Activated naive CD8-positive, alpha-beta T cell treated with anti-CD3 and anti-CD28 coated beads, Interleukin-2, amount 10 ng/mL, durations not matched to agents 7 days and 5 days (primary cell): ENCODE measurements at places on chromosomes 3 and 15. TPM values are rescaled to one million over a fixed set of nuclear protein-coding genes. Genes with fewer than 3 reads are reported as not detected.

ZNF662 gene
- total RNA-seq, result 2.2 TPM

RASGRF1 gene
- not detected for total RNA-seq

PAK6 gene
- 0.91 TPM for total RNA-seq

RETNLB gene
- total RNA-seq, result not detected

TMEM207 gene
- not detected for total RNA-seq

GRCh38 chr3:134938029-134938525, 143.0 kb downstream of the EPHB1 start:
- DNase-seq, result no peak
- no peaks in the 10 kb centered on the region for H3K27me3 ChIP-seq
- H3K4me3 ChIP-seq, result no peak overlapping the region
- no peaks in the 10 kb centered on the region for H3K36me3 ChIP-seq
- no peaks in the 10 kb centered on the region for H3K4me1 ChIP-seq

GRCh38 chr3:122178711-122179110, 4.8 kb upstream of the CASR start:
- H3K27me3 ChIP-seq, result peaks cover 58% of the 10 kb centered on the region
- no peak overlapping the region for H3K4me3 ChIP-seq
- DNase-seq, result no peak
- H3K27ac ChIP-seq, result no peak overlapping the region
- no peaks in the 10 kb centered on the region for H3K36me3 ChIP-seq

DNA sequence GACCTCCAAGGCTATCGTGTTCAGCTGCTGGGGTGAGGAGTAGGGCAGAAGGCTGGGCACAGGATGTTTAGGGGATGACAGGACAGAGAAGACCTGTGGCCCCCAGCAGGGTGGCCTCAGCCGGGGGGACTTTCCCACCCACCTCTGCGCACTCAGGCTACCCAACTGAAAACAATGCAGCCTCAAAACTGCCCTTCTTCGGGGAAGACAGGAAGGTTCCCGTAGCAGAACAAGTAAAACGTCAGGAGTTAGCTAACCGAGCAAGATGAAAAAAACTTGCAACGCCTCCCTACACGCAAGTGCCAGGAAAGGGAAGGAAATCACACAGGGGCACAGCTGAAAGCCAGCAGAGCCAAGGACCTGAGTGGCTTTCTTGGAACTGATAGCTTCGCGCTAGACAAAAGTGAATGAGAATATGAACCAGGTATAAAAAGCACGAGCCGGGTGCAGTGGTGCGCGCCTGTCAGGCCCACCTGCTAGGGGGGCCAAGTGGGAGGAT, 38.4 kb upstream of the FURIN start:
- peak overlapping the region; percentile 73 for H3K4me3 ChIP-seq
- peak overlapping the region; percentile 92 for H3K27ac ChIP-seq
- DNase-seq, result peak; percentile 64
- no peaks in the 10 kb centered on the region for H3K36me3 ChIP-seq

GRCh38 chr3:135246027-135246426, 451.0 kb downstream of the EPHB1 start:
- H3K27ac ChIP-seq, result no peak overlapping the region
- H3K4me3 ChIP-seq, result no peak overlapping the region
- H3K36me3 ChIP-seq, result no peaks in the 10 kb centered on the region
- no peaks in the 10 kb centered on the region for H3K27me3 ChIP-seq
- DNase-seq, result no peak

- H3K4me1 ChIP-seq, result peaks cover 11% of the 10 kb centered on the region
- H3K4me3 ChIP-seq, result no peak overlapping the region
- DNase-seq, result no peak
- peaks cover 4% of the 10 kb centered on the region for H3K27me3 ChIP-seq
- no peak overlapping the region for H3K27ac ChIP-seq
Observed at GRCh38 chr3:157064402-157064801, 95.5 kb downstream of the CCNL1 start.

GRCh38 chr15:38441130-38441519, 12.8 kb upstream of the FAM98B start:
- H3K4me1 ChIP-seq, result peaks cover 7% of the 10 kb centered on the region
- no peak overlapping the region for H3K27ac ChIP-seq
- peaks cover 29% of the 10 kb centered on the region for H3K27me3 ChIP-seq
- H3K36me3 ChIP-seq, result no peaks in the 10 kb centered on the region
- no peak for DNase-seq

DNA sequence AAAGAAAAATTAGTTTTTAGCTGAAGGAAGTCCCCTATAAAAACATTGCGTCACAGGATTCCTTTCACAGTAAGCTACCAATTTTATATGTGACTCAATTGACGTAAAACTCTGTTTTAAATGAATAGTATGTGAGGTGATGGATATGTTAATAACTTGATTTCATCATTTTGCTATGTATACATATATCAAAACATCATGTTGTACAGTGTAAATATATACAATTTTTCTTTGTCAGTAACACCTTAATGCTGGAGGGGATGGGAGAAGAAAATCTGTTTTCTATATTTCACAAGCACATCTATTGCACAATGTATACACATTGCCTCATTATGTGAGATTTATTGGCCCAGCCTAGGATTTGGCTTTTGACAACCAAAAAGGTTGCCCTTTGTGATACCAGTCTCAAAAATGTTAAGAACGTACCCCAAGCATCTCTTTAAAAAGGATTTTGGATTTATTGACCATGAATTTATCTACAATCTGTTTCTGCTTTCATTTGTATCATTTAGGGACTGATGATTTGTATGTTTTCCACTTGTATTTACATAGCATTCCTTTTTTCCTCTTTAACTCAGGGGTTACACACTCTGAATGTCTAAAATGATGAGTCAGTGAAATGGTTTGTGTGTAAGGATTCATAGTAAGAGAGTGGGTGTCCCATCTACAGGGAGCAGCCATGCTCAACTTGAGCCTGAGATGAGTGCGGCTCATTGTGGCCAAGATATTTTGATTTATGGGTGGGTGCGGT, 62.6 kb downstream of the CRTC3 start:
- no peaks in the 10 kb centered on the region for H3K27me3 ChIP-seq
- H3K27ac ChIP-seq, result peak overlapping the region; percentile 26
- DNase-seq, result no peak
- no peak overlapping the region for H3K4me3 ChIP-seq
- peaks cover 55% of the 10 kb centered on the region for H3K4me1 ChIP-seq
- peaks cover 47% of the 10 kb centered on the region for H3K36me3 ChIP-seq

DNA sequence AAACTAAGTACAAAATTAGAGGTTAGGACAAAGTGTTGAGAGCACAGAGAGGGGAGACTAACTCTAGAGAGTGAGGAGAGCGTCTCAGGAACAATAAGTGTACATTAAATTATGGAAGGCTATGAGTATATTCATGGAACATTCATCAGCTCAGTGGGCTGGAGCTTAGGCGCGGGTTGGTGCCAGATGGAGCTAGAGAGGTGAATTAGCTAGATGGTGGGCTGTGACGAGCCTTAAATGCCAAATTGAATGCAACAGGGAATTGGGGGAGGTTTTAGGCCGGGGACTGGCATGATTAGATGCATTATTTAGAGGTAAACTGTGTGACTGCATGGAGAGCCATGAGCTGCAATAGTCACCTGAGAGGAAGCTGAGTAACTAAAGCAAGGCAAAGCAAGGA, 97.1 kb downstream of the TMEM108 start:
- no peak overlapping the region for H3K27ac ChIP-seq
- H3K27me3 ChIP-seq, result peaks cover 2% of the 10 kb centered on the region
- H3K36me3 ChIP-seq, result no peaks in the 10 kb centered on the region
- no peaks in the 10 kb centered on the region for H3K4me1 ChIP-seq
- no peak for DNase-seq

DNA sequence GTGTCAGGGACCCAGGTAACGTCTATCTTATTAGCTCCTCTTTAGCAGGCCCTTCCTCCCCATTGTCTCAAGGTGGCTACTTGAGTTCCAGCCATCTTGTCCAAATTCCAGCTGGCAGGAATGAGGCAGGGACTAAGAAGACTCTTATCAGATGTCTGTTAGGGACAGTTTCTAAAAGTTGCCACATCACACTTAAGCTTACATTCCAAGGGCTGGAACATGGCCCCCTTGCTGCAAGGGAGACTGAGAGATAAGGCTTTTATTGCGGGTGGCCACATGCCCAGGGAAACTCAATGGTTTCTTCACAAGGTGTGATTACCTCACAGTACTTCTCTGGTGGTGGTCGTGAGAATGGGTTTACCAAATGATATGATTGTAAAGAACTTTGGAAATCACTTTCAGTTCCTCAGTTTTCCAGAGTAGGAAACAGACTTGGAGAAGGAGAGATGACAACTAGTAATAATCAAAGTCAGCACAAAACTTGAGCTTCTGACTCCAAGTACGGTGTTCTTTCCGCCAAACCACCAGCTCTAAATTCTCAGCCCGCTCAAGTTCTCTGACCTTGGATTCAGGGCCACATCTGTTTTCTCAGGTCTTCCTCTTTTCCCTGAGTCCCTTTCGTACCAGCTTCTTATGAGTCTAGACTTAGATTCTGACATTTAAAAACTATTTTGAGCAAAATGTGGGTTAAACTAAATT, 14.2 kb downstream of the PDIA5 start:
- no peak for DNase-seq
- peaks cover 37% of the 10 kb centered on the region for H3K4me1 ChIP-seq
- H3K36me3 ChIP-seq, result peaks cover 1% of the 10 kb centered on the region
- no peak overlapping the region for H3K27ac ChIP-seq
- H3K27me3 ChIP-seq, result no peaks in the 10 kb centered on the region

DNA sequence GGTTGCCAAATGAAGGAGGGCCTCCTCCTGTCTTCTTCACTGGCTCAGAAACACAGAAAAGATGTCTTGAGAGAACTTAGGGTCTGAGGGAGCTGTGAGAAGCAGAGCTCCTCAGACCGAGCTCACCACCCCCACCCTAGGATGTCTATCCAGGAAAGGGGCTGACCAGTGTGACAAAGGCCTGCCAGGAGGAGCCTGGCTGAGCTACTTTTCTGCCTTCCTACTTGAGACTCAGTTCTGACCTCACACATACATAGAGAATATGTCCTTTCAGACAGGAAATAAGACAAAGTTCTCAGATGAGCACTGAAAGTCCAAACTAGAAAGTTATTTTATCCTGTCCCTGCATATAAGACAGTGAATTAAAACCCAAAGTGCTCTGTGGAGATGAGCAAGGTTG, 54.5 kb downstream of the KIF9 start:
- no peak for DNase-seq
- H3K27ac ChIP-seq, result no peak overlapping the region
- no peak overlapping the region for H3K4me3 ChIP-seq
- peaks cover 8% of the 10 kb centered on the region for H3K4me1 ChIP-seq
- H3K27me3 ChIP-seq, result no peaks in the 10 kb centered on the region

GRCh38 chr15:41982133-41982930, 10.0 kb upstream of the EHD4 start:
- H3K36me3 ChIP-seq, result no peaks in the 10 kb centered on the region
- H3K27me3 ChIP-seq, result peaks cover 14% of the 10 kb centered on the region

DNA sequence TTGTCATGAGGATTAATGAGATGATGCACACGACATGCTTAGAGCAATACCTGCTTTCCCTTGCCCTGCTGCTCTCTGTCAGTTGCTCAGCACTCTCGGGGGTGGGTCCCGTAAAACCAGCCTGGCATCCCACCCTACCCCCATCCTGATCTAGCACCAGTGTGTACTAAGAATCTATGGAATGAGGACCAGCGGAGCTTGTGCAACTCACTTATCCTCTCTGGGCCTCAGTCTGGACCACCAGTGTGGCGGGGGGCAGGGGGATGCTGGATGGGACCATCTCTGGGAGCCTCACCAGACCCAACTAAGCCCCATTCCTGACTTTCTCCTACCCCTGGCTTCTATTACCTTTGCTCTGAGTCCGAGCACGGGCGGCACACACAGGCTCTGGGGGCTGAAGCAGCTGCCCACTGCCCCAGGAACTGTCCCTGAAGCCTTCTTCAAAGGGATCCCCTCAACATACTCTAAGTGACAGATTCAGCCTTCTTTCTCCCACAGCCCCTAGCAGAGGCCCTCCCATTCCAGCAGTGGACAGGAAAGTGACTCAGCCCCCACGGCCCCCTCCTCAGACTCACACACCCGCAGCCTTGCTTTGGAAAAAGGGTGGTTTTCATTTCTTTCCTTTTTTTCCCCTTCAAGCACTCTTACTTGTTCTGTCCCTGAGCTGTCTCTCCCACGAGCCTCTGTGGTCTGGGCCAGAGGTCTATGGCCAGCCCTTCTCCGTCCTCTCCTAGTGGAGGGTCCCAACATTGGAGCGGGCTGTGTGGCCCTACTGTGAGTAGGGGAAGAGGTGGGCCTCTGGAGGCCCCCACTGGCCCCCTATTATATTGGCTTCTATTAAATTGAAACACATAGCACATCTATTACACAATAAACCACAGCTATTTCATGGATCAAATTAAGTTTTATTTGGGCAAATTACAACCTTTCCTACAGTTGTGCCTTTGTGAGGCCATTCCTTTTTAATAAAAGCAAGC, 100.3 kb downstream of the SMAD6 start:
- H3K4me3 ChIP-seq, result no peak overlapping the region
- H3K27ac ChIP-seq, result no peak overlapping the region
- H3K27me3 ChIP-seq, result peaks cover 6% of the 10 kb centered on the region
- peaks cover 4% of the 10 kb centered on the region for H3K4me1 ChIP-seq

DNA sequence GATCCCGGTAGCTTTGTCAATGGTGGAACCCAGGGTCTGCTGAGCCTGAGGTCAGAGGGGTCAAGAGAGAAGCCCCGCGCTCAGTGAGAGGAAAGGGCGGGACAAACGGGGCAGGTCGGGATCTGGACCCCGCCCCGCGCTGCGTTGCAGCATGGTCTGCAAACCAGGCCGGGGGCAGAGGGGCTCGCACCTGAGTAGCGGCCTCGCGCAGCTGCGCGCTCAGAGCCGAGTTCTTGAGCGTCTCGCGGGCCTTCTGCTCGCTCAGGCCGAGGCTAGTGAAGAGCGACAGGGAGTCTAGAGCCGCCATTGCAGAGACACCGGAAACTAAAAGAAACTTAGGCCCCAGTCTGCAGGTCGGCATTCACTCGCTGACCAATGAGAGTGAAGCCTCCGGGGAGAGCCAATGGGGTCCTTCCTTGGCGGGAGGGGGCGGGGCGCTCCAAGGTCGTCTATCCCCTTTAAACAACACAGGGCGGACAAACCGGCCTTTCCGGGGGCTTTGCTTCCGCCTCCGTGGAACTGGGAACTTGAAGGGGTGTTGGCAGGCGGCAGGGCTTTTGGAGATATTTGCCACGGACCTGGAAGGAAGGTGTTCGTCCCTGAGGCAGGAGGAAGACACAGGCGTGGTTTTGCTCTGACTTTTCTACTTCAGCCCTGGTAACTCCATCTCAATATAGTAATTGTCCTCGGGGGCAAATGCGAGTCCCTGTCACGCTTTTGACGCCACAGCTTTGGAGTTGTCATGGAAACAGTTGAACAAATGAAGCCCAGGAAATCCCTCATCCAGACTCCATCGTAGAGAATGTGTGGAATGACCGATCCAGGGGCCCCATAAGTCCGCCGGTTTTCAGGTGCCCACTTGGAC, at the start of gene QARS1:
QARS1 (minus strand) TSS at position 331 of the 865 bp plus-strand sequence; CDS start at position 307, 24 bp downstream.
- H3K27me3 ChIP-seq, result no peaks in the 10 kb centered on the region
- DNase-seq, result peak; percentile 87
- peaks cover 22% of the 10 kb centered on the region for H3K36me3 ChIP-seq
- peak within 1 kb of the TSS; percentile 98 for H3K27ac ChIP-seq

GRCh38 chr15:76987896-76988860, 6.7 kb upstream of the PSTPIP1 start:
- H3K27me3 ChIP-seq, result no peaks in the 10 kb centered on the region
- peak overlapping the region; percentile 95 for H3K27ac ChIP-seq
- H3K4me1 ChIP-seq, result peaks cover 48% of the 10 kb centered on the region
